ENCODE measurements at places on chromosomes 5 and 9. TPM values are rescaled to one million over a fixed set of nuclear protein-coding genes. Genes with fewer than 3 reads are reported as not detected.

- DNase-seq, result no peak
- H3K4me3 ChIP-seq, result no peak overlapping the region
- no peaks in the 10 kb centered on the region for H3K27me3 ChIP-seq
- no peaks in the 10 kb centered on the region for H3K36me3 ChIP-seq
Measured at GRCh38 chr5:179231309-179231708, 114.0 kb downstream of the ADAMTS2 start.

GRCh38 chr5:11177999-11178711 lies 417.1 kb upstream of the DAP start:
- no peak overlapping the region for H3K27ac ChIP-seq
- no peak for DNase-seq
- no peaks in the 10 kb centered on the region for H3K36me3 ChIP-seq
- no peaks in the 10 kb centered on the region for H3K4me1 ChIP-seq
- H3K27me3 ChIP-seq, result no peaks in the 10 kb centered on the region
- no peak overlapping the region for H3K4me3 ChIP-seq

DNA sequence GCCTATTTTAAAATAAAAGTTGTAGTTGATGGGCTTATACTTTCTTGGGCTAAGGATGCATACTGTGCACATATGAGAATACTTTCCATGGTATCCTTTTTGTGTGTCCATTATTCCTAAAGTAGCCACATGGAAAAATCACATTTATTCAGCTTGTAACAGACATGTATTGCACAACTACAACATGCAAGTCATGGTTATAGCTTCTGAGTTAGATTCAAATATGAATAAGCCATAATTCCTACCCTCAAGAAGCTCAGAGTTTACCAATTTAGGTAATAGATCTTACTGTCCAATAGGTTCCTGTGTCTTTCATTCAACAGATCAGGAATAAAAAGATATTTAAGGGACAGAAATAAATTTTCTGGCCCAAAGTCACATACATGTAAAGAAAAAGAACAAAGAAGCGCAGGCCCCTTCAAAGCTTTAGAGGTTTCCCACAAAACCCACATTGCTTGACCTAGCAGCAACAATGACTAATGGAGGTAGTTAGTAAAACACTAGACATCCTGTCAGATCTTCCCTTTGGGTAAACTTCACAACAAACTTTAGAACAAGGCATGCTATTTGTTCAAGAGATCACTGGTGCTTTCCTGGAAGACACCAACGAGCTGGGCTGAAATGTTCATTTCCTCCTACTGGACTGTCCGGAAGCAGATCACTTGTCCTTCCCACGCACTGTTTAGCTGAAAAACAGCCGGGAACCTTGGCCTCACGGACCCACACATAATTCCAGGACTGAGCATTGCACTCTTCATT lies 78.4 kb upstream of the ITGA1 start:
- H3K27ac ChIP-seq, result no peak overlapping the region
- no peaks in the 10 kb centered on the region for H3K27me3 ChIP-seq
- peaks cover 25% of the 10 kb centered on the region for H3K4me1 ChIP-seq
- DNase-seq, result no peak

GRCh38 chr9:121610638-121610953 lies 40.8 kb upstream of the DAB2IP start:
- no peak overlapping the region for H3K4me3 ChIP-seq
- no peaks in the 10 kb centered on the region for H3K36me3 ChIP-seq
- H3K27ac ChIP-seq, result no peak overlapping the region
- peaks cover 25% of the 10 kb centered on the region for H3K4me1 ChIP-seq

- H3K36me3 ChIP-seq, result no peaks in the 10 kb centered on the region
- H3K4me3 ChIP-seq, result no peak overlapping the region
- DNase-seq, result no peak
- no peak overlapping the region for H3K27ac ChIP-seq
Measured at GRCh38 chr9:3578786-3579185, 53.0 kb upstream of the RFX3 start.

DNA sequence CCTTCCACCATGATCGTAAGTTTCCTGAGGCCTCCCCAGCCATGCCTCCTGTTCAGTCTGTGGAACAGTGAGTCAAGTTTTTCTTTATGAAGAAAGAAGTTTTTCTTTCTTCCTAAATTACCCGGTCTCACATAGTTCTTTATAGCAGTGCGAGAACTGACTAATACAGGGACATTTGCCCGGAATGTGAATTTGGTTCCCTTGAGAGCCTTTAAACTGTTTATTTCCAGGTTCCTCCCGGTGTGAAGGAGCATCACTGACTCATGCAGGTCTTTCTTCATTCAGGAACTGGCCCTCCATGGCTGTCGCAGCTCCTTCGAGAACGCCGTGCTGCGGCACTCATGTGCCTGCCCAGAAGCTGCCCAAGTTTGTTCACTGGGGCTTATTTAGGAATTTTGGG lies 87.7 kb downstream of the PTCH1 start:
- no peak overlapping the region for H3K27ac ChIP-seq
- DNase-seq, result no peak
- H3K4me1 ChIP-seq, result peaks cover 9% of the 10 kb centered on the region
- no peaks in the 10 kb centered on the region for H3K27me3 ChIP-seq

DNA sequence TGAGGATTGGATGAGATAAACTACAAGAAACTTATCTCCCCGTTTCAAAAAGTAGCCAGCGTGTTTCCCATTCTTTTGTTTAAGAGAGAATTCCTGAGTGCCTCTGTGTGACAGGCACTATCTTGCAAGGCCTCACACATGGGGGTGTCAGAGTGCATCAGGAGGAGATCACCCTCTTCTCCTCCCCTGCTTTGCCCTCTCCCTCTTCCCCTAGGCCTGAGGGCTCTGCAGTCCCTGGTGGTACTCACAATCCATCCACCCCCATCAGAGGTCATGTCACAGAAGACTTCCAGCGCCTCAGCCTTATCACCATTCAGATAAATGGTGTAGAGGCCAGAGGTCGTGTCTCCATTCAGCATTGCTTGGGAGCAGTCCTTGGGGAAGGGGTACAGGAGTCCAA lies 88.0 kb downstream of the TNC start:
- no peaks in the 10 kb centered on the region for H3K4me1 ChIP-seq
- H3K4me3 ChIP-seq, result no peak overlapping the region
- H3K27ac ChIP-seq, result no peak overlapping the region
- peaks cover 88% of the 10 kb centered on the region for H3K36me3 ChIP-seq
- no peaks in the 10 kb centered on the region for H3K27me3 ChIP-seq

DNA sequence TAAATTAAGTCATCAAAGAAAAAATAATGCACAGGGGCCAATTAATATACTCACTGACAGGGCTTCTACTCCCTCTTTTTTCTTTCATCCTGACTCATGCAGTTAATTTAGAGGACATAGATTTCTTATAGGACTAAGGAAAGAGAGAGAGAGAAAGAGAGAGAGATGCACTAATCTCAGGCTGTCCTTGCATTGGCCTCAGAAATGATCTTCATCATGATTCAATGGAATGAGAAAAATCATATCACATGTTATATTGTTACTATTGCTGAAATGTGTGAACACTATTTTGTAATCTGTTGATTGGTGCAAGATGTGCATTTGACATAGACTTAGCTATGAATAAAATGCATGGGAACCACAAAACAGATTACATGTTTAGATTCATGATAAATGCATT lies 608.3 kb upstream of the NUDT12 start:
- no peaks in the 10 kb centered on the region for H3K4me1 ChIP-seq
- H3K4me3 ChIP-seq, result no peak overlapping the region
- H3K27me3 ChIP-seq, result no peaks in the 10 kb centered on the region
- DNase-seq, result no peak
- no peaks in the 10 kb centered on the region for H3K36me3 ChIP-seq

DNA sequence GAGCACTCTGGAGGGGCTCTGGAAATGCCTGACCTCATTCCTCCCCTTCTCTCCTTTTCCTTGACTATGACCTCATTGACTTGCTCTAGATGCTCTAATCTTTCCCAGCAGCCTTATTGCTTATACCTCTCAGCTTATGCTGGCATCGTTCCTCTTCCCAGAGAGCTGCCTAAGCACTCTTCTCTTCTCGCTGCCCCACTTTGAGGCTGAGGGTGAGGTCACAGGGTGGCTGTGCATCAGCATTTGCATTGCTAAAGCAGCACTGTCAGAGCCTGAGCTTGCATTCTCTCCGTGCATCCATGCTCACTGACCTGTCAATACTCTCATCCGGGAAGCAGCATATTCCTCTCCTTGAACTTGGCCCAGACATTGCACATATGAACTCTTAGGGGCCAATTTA lies 96.4 kb upstream of the NTRK2 start:
- no peak for DNase-seq
- no peaks in the 10 kb centered on the region for H3K4me1 ChIP-seq
- no peaks in the 10 kb centered on the region for H3K36me3 ChIP-seq
- H3K27ac ChIP-seq, result no peak overlapping the region

- H3K27ac ChIP-seq, result no peak overlapping the region
- H3K36me3 ChIP-seq, result no peaks in the 10 kb centered on the region
- H3K4me1 ChIP-seq, result no peaks in the 10 kb centered on the region
- peaks cover 5% of the 10 kb centered on the region for H3K27me3 ChIP-seq
- no peak for DNase-seq
Measured at GRCh38 chr5:63164838-63165535, 586.4 kb downstream of the LRRC70 start.

DNA sequence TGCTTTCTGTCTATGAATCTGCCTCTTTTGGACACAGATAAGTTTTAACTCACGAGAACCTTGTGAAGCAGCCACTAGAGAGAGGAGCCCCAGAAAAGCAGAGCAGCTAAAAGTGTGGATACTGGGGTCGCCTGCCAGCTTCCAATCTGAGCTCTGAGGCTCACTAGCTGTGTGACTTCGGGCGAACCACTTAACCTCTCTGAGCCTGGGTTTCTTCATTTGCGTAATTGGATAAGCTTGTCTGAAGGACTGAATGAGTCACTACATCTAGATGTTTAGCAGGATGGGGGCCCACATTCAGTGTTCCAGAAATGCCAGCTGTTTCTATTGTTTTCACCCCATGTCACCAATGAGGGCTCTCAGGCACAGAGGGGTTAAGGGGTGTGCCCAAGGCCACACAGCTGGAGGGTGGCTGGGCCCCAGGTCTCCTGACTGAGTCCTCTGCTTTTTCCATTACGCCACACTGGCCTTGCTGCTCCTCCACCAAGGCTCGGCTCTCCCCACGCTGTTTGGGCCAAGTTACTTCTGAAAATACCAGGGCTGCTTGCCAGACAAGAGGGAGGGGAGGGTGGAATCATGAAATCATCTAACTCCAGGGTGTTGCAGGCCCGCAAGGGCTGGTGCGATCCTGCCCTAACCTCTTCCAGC lies 36.2 kb downstream of the SH3PXD2B start:
- H3K4me3 ChIP-seq, result no peak overlapping the region
- H3K27ac ChIP-seq, result no peak overlapping the region
- H3K27me3 ChIP-seq, result no peaks in the 10 kb centered on the region
- H3K36me3 ChIP-seq, result no peaks in the 10 kb centered on the region
- peaks cover 18% of the 10 kb centered on the region for H3K4me1 ChIP-seq

DNA sequence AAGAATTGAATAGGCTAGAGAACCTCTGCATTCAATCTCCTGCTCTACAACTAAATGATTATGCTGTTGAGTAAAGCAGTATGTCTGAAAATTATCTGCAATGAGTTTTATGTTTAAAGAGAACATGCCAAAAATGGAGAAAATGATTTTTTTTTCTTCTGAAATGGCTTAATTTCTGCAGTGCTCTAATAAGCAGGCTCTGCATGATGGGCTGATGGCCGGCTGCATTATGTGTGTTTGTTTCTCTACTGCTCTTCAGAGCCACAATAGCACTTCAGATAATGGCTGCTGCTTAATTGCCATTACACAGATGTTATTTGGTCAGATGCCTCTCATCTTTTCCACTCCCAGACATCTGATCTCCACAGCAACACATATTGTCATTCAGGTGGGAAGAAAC lies 286.4 kb upstream of the DMAC1 start:
- no peak for DNase-seq
- no peak overlapping the region for H3K4me3 ChIP-seq
- H3K27me3 ChIP-seq, result no peaks in the 10 kb centered on the region
- no peaks in the 10 kb centered on the region for H3K4me1 ChIP-seq

Gene PKD2L2
- not detected for total RNA-seq

Gene LCN10
- total RNA-seq, result not detected

Gene MARCOL
- not detected for total RNA-seq

Gene CDH12
- 0.05 TPM for total RNA-seq

Gene PCDHGA9
- 2.3 TPM for total RNA-seq

Data from SJCRH30 (cell line).